ENCODE measurements at places on chromosomes 13 and 19. TPM values are rescaled to one million over a fixed set of nuclear protein-coding genes. Genes with fewer than 3 reads are reported as not detected.
A peak's percentile ranks its signal among the peaks of the same experiment; 100 is the strongest.

CAPN12 gene
- 18.2 TPM for total RNA-seq

ZFP14 gene
- 7.7 TPM for total RNA-seq

DNA sequence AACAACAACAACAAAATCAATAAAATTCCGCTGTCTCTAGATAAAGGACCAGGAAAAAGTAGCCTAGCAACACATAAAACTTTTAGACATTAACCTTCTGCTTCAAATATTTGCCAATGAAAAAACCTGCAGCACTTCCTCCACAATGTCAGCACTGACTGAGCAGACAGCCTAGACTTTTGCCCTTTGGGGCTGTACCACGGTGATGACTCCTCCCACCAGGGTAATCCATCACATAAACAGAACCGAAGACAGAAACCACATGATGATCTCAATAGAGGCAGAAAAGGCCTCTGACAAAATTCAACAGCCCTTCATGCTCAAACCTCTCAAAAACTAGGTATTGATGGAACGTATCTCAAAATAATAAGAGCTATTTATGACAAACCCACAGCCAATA is 30.2 kb upstream of the TRPC4 start:
- no peak overlapping the region for H3K27ac ChIP-seq
- no peak for DNase-seq
- no peaks in the 10 kb centered on the region for H3K4me1 ChIP-seq
- no peak overlapping the region for H3K4me3 ChIP-seq

DNA sequence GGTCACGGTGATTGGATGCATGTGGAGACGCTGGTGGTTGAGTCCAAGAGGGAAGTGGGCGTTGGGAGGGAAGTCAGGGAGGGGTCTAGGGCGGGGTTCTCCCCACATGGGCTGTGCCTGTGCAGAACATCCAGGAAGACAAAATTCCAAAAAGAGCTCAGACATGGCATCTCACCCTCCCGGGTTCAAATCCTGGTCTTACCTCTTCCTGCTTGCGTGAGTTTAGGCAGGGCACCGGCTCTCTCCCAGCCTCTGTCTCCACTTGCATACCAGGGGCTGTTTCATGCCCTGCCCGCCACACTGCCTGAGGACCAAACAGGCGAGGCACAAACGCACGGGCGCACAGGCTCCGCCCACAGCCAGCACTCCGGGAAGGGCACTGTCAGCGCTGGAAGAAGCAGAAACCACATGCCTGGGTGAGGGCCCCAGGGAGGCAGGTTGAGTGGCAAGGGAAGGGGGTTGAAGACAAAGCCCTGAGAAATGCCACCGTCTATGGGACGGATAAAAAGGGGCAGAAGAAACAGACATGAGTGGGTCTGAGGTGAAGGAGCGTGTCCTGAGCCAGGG is 123.6 kb upstream of the SOX1 start:
- no peaks in the 10 kb centered on the region for H3K4me1 ChIP-seq
- H3K27ac ChIP-seq: no peak overlapping the region
- no peaks in the 10 kb centered on the region for H3K36me3 ChIP-seq

- no peaks in the 10 kb centered on the region for H3K36me3 ChIP-seq
- no peaks in the 10 kb centered on the region for H3K27me3 ChIP-seq
- peak; percentile 80 for DNase-seq
- H3K27ac ChIP-seq: peak overlapping the region; percentile 34
- H3K4me3 ChIP-seq: no peak overlapping the region
Observed at GRCh38 chr19:2625434-2625833, 77.1 kb downstream of the GNG7 start.
